ENCODE measurements at places on chromosomes 12 and 14.
A peak's percentile ranks its signal among the peaks of the same experiment; 100 is the strongest.

DNA sequence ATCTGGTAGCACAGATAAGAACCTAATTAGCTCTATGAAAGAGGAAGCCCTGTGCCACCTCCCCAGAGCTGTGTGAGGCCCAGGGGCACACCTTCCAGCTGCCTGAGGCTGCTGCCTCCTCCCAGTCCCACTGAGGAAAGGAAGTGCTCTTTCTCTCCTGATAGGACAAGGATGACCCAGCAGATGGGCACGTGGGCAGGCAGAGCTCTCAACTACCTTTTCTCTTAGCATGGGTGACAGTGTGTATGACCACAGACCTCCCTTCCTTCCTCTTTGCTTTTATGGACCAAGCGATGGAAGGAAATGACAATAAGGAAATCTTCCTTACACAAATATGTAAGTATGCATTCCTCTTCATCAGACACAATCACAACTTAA, 127.6 kb upstream of the AMIGO2 start:
- DNase-seq, result no peak

GRCh38 chr12:124939421-124940142, 25.1 kb upstream of the UBC start:
- peak; percentile 80 for DNase-seq

DNA sequence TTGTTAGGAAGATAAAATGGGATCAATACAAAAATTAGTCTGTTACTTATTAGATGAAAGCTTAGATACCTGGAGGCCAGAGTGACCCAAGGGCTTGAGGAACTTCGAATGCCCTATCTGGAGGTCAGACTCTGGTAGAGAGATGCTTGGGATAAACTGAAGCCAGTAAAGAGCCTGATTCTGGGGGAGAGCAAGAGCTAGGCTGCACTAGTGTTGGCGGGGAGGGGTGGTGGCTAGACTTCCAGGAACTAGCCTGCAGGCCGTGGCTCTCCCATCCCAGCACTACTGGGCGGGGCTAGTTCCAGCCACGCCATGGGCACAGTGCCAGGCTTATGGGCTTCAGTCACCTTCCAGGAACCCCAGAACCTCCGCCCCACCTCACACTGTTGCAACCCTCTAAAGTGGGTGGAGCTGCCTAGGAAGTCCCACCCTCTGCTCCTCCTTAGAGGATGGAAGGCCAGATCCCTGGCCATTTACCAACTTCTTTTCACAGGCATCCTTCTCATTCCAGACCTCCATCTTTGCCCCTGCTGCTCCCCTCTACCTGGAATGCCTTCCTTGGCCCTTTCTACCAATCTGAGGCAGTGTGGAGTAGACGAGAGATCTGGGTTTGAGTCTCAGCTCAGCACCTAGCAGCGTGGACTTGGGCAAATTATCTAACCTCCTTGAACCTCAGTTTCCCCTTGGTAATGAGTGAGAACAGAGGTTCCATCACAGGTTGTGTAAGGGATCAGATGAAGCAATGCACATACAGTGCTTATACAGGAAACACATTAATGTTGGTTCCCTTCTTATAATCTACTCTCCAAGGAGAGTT, 6.3 kb upstream of the NFE2 start:
- DNase-seq, result no peak

DNA sequence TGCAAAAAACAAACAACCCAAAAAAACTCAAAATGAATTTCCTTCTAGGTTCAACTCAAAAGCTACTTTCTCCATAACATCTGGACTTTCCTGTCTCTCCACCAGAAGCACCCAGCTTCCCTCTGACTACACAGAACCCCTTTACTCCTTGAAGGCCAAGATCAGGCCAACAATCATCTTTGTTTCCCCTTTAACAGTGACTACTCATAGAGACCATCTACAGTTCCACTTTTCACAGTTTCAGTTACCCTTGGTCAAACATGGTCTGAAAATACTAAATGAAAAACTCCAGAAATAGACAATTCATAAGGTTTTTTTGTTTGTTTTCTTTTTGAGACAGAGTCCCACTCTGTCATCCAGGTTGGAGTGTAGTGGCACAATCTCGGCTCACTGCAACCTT, 11.8 kb downstream of the GCH1 start:
- DNase-seq, result no peak

DNA sequence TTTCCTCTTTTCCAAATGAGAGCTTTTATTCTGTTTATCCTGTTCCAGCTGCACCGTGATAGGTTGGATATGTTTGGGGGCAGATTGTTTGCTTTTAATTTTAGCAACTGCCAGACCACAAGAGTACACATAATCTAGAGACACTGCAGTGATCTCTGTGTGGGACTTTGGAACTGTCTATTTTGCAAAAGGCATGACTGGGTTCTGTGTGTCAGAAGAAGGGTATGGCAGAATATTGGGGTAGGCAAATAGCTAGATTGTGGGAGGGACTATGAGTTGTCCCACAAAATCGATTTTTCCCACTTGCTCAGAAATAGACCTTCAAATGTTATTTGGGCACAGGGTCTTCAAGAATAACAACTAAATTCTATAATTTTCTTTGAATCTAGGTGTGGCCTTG, 275.9 kb upstream of the KITLG start:
- no peak for DNase-seq

DNA sequence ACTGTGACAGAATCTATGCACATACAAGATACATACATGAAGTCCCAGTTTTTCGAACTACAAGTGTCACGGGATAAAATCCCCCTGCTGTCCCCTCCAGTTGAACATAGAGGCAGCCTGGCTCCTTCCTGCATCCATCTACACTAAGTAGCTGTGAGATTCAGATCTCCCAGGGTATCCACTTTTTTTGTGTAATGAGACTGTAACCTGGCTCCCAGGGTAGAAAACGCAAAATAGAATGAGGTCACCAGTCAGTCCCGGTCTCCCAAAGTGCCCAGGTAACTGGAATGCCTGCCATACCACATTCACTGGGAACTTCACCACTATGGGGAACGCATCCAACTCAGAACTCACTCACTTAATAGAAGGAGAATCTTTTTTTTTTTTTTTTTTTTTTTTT, 67.8 kb downstream of the TMCC3 start:
- no peak for DNase-seq

GRCh38 chr12:132471011-132471857, 18.7 kb upstream of the FBRSL1 start:
- no peak for DNase-seq

- DNase-seq, result no peak
These were observed 20.7 kb downstream of the GTF2A1 start for GRCh38 chr14:81200054-81200453.

DNA sequence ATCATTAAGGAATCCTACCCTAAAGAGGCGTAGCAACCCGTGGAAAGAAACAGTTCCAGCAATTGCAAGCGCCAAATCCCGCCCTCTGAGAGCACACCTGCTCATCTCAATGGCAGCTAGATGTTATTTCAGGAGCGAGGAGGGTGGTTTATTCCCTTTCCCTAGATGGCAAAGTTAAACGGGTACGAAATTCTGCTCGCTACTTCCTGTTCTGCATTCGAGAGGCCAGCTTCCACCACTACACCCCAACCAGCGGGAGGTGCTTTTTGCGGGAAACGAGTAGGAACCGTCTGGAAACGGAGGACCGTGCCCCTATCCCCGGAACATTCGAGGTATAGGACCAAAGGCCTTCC, 536 bp downstream of the VPS29 start:
- DNase-seq, result peak; percentile 5

DNA sequence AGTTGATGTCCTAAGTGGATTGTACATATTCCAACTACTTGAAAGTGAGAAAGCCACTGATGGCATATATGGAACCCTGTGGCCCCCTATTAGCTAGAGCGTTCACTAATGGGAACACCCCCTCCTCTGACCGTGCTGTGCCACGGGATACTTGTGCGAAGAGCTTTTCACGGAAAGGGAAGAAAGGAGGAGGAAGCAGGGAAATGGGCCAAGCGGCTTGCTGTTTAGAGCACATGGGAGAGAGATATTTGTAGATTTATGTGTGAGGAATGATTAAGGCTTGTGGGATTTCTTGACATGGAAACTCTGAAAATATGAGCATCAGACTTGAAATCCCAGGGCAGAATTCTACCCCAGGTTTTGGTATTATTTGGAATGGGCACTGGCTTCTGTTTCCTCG, 129.9 kb downstream of the PRMT8 start:
- no peak for DNase-seq

DNA sequence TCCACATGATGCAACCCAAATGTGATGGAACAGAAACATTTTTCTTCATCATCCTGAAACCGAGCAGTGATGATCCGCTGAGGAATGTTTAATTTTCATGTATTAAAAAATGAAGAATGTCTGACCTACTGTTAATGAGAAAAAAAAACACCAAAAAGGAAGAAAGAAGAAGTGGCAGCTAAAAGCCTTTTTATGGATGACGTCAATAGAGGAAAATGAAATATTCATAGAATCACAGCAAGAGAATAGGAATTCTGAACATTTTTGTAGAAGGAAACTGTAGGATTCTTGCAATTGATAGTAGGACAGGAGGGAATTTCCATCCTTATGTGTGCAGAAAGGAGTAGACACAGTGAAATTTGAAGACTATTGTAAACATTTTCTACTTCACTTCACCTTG, 112.9 kb downstream of the PRKCH start:
- no peak for DNase-seq

DNA sequence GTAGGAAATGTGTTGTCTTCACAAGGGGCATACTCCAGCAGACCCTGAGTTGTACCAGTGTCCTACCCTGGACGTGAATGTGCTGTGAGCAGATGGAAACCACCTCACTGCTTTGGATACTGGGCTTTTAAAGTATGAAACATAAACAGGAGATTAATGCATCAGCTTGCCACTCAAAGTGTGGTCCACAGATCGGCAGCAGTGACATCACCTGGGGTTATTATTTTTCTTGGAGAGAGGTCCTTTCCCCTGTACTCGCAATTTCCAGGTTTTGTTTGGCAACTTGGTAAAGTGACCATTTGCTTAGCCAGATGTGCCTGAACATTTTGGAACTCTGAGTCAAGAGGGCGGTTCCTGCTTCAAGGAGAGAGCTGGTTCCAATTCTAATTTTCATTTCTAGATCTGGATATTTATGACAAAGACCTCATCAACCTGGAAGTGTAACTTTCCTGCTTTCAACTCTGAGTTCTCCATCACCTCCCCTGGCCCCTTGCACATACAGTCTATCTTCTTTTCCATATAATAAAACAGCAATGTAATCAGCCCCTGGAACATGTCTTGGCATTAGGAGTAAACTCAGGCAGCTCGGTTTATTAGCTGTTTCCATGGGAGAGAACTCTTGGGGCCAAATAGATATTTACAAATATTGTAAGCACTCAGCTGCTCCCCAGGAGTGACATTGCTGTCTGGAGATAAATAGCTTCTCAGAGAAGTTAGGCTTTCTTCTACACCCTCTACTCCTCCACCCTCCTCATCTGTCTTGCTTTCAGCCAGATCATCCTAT, 237.0 kb upstream of the TBX3 start:
- DNase-seq, result no peak

GRCh38 chr12:19387161-19387560, 52.1 kb upstream of the AEBP2 start:
- DNase-seq, result no peak

DNA sequence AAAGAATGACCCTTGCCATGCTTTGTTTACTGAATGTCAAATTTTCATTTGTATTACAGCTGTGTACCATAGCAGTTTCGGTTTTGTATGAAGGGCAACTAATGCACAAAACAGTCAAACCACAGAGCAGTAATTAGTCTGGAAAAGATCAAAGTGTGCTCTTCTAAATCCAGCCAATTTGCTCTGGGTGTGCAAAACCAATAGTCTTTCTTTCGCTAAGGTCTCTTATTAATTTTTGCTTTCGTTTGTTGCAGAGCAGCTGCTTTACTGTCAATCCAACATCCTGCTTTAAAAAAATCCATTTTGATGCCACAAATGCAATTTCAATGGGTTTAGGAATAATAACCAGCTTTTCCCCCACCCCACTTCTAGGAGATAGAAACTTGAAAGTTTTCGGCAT, 114.2 kb downstream of the BRMS1L start:
- no peak for DNase-seq

GRCh38 chr12:106144847-106145246, 6.1 kb upstream of the NUAK1 start:
- DNase-seq, result no peak

- DNase-seq, result no peak
These were observed at the start of gene RASSF9 for GRCh38 chr12:85836197-85837090. TSS of gene RASSF9 (minus strand) at chr12:85836409. CDS start at chr12:85836201, 208 bp downstream.

- no peak for DNase-seq
These were observed 63.6 kb upstream of the NUDT4 start for GRCh38 chr12:93314177-93314497.

DNA sequence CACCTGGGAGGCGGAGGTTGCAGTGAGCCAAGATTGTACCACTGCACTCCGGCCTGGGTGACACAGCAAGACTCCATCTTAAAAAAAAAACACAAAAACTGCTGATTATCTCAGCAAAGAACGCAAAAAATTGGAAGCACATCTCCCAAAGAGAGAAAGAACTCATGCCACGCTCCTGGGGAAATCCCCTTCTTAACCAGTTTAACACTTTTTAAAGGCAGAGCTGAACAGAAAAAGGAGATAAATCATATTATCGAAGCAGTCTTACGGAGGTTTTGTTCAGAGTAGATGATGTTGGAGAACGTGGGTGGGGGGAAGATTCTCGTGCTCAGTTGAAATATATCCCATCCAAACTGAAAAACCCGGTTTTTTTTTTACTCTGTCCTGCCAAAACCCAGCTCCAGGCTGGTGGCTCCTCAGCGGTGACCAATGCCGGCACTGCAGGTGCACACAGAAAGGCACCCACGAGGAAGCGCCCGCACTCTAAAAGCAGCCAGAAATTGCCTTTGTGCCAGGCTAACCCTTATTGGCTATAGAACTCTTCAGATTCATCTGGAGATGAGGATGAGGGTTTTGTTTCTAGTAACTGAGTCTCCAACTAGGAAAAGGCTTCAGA, 100.2 kb upstream of the PARP11 start:
- DNase-seq, result no peak

DNA sequence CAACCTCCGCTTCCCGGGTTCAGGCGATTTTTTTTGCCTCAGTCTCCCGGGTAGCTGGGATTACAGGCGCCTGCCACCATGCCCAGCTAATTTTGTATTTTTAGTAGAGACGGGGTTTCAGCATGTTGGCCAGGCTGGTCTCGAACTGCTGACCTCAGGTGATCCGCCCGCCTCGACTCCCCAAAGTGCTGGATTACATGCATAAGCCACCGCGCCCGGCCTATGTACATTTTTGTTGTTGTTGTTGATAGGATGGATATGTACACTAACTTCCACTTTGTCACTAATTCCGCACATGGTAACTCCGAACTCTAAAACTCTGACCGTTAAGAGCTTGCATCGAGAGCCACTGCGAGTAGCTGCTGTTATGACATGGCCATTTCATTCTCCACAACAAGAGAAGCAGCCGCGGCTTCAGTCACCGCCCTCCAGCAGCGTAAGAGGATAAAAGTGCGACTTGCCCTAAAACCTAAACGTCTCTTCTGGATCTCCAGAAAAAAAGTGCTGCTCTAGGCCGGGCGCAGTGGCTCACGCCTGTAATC, 742 bp upstream of the MARS1 start:
- no peak for DNase-seq

- no peak for DNase-seq
These were observed 3.6 kb downstream of the SCAF11 start for GRCh38 chr12:45986641-45987339.
